ENCODE measurements at places on chromosomes 11 and 22.
A peak's percentile ranks its signal among the peaks of the same experiment; 100 is the strongest.

GRCh38 chr22:42427167-42427566 lies 5.0 kb downstream of the NFAM1 start:
- no peak for DNase-seq

GRCh38 chr11:82462608-82463242 lies 270.9 kb downstream of the FAM181B start:
- DNase-seq = no peak

GRCh38 chr22:23767673-23768548 lies at the start of gene CHCHD10:
Gene CHCHD10, minus strand, starts transcription at chr22:23767972. Its CDS starts 98 bp downstream, at chr22:23767874.
- peak; percentile 97 for DNase-seq

DNA sequence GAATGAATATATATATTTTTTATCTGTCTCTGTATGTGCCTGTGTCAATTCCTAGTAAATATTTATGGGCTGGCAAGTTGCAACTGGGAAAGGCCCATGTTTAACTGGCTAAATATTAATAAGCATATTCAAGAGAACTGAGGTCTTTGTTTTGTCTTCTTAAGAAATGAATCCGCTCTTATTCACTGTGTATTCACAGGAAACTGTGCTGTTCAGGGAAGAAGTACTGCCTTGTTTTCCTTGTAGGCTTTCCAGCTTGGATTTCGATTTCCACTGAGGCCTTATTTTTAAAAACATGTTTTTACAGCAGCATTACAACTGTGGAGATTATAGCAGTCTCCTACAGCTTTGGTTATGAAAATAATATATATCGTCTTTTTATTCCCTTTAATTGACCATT lies 64.7 kb downstream of the LDLRAD3 start:
- DNase-seq = no peak

DNA sequence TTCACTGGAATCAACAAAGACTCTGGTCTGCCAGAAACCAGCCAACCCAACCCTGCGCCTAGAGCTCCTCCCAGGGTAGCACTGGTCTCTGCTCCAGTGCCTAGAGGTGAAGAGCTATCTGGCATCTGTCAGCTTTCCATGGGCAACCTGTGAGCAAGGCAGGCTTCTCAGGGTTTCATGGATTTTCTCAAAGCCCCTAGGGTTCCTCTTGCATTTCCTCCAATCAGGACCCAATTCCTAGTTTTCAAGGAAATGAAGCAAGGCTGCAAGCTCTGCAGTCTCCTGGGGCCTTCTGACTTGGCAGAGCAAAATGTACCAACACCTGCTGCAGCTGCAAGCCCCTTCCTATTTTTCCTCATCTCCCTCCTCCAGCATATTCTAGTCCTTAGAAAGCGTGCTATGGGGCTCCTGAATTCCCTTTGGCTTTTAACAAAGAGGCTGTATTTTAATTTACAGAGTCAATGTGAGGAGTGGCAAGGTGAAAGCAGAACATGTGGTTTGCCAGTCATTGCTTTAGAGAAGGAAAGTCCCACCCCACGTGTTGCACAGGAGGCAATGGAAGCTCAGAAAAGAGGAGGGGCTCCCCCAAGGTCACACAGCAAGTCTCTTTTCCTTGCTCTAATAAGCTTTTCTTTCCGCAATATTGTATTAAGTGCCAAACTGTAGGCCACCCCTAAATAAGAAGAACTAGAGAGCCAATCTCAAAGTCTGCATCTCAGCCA lies 33.0 kb upstream of the RIC3 start:
- DNase-seq = peak; percentile 75

GRCh38 chr11:77211594-77212251 lies 83.7 kb downstream of the MYO7A start:
- no peak for DNase-seq

DNA sequence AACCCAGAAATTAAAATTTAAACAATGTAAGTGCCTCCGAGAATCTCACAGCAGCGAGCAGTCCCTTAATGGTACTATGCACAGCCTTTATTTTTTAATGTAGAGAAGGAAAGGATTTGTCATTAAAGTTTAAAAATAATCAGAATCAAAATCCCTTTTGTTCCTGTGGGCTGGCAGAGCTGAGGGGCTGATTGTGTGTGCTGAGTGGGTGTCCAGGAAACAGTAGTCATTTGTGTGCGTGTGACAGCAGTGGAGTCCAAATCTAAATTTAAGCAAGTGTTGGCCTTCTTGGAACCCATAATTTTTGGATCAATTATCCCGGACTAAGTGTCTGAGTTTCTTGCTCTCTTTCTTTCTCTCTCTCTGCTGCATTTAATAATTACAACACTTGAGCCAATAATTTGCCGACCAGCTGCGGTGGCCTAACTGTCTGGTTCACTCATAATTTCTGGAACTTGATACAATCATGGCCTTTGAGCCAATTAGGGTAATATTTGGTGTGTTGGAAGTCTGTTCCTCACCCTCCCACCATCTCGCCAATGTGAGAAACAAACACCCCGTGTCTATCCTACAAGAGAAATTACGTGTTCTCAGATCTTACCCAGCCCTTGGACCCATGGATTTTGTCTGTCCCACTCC lies 528.0 kb downstream of the SOX6 start:
- no peak for DNase-seq

DNA sequence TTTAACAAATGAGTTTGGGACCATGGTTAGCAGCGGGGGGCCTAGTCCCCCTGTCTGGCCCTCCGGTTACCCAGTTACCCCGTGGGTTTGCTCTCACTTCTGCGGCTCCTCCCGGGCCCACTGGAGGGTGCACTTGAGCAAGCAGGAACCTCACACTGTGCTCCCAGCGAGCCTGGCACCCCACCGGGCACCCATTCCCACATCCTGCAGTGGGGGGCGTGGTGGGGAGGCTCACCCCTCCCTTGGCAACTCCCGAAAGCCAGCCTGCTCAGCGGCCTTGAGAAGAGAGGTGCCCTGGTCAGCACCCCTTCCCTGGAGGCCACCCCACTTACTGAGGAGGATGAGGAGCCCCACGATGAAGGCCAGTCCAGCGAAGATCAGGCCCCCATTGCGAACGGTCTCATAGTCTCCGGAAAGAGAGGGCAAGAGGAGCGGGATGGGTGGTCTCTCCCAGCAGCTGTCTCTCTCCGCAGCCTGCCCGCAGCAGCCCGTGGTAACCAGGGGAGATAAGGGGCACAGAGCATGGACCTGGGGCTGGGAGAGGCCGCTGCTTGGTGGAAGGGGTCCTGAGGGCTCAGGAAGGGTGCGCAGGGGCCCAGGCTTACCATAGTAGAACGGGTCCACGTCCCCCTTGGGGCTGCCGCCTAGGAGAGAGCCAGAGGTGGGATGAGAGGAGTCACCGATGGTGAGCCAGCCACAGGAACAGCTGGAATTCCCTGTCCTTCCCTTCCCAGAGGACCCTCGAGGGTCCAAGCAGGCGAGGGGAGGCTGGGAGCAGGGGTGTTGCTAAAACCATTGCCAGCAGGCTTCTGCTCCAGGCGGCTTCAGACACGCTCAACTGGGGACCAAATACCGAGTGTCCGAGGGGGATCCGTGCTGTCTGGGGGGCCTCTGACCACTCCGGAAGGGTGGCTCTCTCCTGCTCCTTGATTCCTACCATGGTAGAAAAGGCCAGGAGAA lies 2.2 kb downstream of the FXYD2 start:
- peak; percentile 84 for DNase-seq

Measured in suppressor macrophage (primary cell).